Central memory CD8-positive, alpha-beta T cell (primary cell): ENCODE measurements at places on chromosomes 13 and 19.

- DNase-seq = no peak
Measured at GRCh38 chr19:28737021-28737895, 475.7 kb downstream of the UQCRFS1 start.

- no peak for DNase-seq
Measured at GRCh38 chr13:24280720-24281119, 28.7 kb upstream of the C1QTNF9 start.

DNA sequence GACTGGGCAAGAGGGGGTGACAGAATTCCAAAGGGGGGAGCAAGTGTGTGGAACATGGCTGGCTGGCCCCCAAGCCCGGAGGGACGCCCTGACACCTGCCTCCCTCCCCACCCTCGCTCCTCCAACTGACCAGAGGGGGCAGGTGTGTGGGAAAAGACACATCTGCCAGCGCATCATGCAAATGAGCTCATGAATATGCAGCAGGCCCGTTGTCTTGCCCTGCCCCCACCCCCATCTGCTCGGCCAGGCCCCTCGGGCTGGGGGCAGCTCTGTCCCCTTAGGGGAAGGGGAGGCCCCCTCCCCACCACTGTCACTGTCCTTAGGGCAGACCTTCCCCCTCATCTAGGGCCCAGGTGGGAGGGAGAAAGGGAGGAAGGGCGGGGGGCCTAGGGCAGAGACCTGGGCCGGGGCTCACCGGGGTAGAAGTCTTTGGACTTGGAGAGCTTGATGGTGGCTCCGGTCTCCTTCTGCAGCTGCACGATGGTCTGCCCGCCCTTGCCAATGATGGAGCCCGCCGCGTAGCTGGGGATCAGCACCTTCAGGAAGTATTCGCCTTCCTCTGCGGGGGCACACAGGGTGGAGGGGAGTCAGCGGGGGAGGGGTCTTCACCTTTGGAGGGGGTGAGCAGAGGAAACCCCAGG is 12.9 kb downstream of the NOVA2 start:
- DNase-seq = no peak

DNA sequence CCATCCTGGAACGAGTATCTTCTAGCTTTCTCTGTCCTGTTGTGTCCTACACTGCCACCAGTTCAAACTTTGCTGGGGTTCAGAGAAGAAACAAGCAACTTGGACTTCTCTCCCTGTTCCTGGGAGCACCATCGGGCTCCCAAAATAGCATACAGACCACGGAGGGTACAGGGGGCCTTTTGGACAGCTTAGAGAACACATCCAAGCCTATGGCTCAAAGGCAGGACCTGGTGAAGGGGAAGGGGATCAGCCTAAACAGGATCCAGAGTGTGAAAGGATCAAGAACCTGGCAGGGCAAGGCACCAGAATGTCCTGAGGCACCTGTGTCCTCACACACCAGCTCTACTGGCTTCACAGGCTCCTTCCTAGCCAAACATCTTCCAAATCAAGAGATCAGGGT is 1336.5 kb downstream of the UQCRFS1 start:
- DNase-seq = no peak

DNA sequence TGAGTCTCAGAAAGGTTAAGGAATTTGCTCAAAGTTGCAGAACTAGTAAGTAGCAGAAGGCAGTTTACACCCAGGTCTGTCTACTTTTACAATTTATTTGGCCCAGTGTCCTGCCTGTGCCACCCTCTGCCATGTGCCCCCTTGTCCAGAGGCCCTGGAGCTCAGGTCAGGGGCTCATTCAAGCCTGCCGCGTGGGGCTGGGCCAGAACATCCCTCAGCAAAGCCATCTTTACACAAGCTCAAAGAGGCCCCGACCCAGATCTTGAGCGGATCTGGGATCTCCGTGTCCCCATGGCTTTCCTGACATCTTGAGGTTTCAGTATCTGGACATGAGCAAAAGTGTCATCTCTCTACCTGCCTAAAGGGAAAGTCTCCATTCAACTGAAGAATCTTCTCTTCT is 76.4 kb upstream of the VSTM2B start:
- peak; percentile 1 for DNase-seq

DNA sequence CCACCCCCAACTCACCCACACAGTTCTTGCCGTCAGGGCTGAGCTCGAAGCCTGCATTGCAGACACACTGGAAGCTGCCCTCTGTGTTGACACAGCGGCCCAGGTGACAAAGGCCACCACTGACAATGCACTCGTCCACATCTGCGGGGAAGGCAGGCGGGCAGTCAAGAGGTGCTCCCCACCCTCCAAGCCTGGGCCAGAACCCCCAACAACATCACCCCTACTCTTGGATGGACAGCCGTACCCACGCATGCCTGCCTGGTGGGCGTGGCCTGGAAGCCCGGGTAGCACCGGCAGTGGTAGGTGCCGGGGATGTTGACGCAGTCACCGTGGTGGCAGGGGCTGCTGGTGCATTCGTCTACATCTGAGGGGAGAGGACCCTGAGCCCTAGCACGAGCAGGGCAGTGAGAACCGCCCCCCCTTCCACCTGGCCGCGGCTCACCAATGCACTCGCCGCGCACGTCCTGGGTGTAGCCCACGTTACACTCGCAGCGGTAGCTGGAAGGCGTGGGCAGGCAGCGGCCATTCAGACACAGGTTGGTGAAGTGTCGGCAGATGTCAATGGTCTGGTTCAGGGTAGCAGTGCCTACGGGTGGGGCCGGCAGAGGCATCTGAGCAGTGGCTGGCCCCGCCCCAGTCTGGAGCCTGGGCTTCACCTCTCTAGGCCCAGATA is 13.3 kb downstream of the FBN3 start:
- no peak for DNase-seq

DNA sequence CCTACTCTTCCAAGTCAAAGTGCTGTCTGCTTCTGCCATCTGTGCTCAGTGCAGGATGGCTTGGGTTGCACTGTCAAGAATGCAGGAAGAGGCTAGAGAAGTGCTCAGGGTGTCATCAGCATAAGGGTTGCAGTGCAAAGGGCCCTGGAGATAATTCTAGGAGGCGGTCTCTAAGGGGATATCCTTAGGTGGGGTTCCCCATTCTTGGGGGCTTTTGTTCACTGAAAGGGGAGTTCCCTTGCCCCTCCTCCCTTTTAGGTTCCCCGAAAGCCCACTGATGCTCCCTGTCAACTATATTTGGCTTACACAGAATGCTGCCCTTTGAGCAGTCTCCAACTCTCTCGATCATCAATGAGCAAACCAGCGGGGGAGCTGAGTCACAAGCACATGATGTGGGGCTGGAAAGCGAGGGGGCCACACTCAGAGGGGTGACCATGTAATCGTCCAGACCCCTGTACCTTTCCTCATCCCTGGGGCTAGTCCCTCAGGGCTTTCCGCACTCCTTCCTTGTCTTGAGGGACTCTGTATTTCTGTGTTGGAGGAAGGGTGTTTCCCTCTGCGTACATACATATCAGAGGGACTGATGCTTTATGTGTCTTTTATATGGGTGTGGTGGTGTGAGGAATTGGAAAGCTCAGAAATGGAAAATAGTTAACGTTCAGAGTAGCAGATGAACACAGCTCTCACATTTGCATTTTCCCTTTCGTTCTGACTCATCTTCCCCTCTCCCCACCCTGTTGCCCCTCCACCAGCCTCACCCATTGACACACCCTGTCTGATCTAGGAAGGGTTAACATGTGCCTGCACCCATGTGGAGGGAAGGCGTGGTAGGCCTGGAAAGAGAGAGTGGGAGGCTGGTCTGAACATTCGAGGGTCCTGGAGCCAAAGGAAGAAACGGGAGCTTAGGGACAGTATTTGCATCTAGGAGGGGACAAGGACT is 6.7 kb downstream of the ZBTB32 start:
- DNase-seq = no peak

- DNase-seq = no peak
Measured at GRCh38 chr19:48123907-48124651, 13.5 kb upstream of the PLA2G4C start.

DNA sequence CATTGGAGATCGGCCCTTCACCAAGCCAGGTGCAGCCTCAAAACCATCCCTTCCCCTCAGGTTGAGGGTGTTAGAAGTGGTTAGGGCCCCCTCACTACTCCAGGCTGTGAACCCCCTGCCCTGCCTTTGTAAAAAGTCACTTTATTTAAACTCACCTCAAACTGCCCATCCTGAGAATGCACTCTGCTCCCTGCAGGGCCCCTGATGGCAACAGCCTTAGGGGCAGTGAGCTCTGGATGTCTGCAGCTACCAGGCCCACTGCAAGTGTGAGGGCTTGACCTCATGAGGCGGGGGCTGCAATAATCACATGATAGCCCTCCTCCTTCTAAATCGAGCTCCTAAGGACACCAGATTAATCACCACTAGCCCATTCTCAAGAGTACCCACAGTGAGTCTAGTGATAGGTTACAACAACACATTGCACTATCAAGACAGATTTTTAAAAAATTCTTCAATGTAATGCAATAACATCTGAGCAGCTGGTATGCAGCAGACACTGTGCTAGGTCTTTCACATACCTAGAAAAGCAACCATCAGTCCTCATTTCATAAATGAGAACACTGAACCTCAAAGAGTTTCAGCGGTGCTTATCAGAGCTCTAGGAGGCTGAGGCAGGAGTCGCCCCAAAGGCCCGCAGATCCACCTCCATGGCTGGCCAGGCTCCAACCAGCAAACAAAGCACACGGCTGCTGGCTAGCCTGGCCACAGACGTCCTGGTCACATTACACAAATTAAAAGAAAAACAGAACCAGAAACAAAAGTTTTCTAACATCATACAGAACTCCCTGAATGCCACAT is 26.0 kb downstream of the SLC7A1 start:
- DNase-seq = no peak

- peak; percentile 54 for DNase-seq
Measured at GRCh38 chr19:2478278-2478755, 2.4 kb downstream of the GADD45B start.

DNA sequence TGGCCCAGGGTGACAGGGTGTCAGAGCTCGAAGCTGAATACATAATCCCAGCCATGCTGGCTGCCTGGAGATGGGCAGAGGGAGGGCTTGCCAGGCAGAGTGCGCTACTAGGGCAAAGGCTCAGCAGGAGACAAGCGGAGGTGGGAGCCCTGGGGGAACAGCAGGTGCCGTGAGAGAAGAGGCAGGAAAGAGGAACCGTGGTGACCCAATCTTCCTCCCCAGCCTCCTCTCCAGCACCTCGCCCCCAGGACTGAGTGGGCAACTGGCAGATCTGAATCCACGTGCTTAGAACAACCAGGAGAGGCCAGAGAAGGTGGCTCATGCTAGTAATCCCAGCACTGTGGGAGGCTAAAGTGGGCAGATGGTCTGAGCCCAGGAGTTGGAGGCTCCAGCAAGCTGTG is 11.0 kb upstream of the CCL25 start:
- no peak for DNase-seq

DNA sequence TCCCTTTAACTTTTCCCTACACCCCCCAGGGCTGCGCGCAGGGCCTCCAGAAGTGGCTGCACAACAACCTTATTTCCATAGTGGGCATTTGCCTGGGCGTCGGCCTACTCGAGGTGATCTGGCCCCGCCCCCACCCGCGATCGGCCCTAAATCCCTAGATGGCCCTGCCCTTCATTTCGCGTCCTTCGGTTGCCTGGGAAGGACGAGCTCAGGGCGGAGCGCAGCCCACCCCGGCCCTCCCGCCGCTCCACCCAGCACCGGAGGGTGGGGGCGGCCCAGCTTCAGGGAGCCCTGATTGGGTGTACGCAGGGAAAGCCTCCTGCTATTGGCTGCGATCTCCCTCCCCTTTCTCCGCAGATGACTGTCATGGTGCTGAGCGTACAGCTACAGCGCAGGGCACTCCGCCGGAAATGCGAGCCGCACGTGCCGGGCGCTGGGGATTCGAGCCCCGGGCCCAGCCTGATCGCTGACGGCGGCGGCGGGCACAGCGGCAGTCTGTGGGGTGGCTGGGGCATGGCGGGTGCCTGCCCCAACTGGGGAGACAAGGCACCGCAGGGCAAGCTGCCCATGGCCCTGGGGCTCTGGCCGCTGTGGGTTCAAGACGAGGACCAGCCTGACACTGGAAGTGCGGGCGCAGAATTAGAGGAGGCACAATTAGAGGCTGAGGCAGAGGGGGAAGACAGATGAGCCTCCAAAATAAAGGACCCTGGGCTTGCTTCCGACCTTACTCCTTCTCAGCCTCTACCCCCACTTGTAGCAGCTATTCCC is 4.3 kb downstream of the CD37 start:
- no peak for DNase-seq

DNA sequence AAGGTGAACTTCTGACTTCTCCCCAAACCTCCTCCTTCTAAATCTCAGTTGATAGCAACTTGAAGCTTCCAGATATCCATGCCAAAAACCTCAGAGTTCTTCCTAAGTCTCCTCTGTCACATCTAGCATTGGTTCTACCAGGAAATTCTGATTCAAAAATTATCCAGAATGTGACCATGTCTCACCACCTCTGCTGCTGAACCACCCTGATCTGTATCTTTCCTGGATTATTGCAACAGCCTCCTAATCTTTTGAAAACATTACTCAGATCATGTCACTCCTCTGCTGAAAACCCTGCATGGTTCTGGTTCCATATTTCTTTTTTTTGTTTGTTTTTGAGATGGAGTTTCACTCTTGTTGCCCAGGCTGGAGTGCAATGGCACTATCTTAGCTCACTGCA is 78.7 kb upstream of the TNFSF11 start:
- no peak for DNase-seq

- no peak for DNase-seq
Measured at GRCh38 chr13:66875264-66875663, 354.9 kb downstream of the PCDH9 start.
